ENCODE measurements at places on chromosomes 13 and 19.

DNA sequence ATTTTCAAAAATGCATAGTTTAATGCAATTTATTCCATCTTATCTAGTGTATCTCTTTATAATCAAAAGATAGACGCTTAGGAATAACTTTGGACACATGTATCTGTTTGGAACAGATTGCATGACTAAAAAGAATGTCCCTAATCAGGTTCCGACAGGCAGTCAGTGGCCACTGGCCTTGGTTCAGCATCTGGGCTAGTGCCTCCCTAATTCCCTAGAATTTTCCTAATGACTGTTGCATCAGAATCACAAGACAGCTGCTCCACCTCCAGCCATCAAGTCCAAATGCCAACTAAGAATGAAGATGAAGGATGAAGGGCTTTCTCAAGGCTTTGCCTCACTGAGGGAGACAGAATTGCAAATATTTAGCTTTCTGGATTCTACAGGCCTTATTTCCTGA is 173.8 kb downstream of the EFNB2 start:
- DNase-seq: no peak

- DNase-seq: no peak
Observed at GRCh38 chr13:41821238-41821594, 139.7 kb downstream of the VWA8 start.

- DNase-seq: no peak
Observed at GRCh38 chr13:106329941-106330340, 205.5 kb downstream of the EFNB2 start.

GRCh38 chr13:41145136-41145908 is 12.7 kb upstream of the KBTBD6 start:
- peak; percentile 42 for DNase-seq

DNA sequence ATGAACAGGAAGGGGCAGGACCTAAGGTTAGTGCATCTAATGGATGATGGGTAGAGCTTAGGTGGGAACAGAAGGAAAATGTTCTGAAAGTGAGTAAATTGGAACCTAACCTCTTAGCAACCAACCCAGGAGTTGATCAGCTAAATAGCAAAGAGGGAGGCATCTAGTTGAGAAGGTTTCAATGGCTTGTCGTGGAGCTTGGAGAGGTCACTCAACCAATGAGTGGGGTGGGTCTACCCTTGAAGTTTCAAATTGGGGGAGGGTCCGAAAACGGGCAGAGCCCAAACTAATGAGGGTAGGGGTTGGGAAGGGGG is 5.7 kb upstream of the SHKBP1 start:
- DNase-seq: no peak

DNA sequence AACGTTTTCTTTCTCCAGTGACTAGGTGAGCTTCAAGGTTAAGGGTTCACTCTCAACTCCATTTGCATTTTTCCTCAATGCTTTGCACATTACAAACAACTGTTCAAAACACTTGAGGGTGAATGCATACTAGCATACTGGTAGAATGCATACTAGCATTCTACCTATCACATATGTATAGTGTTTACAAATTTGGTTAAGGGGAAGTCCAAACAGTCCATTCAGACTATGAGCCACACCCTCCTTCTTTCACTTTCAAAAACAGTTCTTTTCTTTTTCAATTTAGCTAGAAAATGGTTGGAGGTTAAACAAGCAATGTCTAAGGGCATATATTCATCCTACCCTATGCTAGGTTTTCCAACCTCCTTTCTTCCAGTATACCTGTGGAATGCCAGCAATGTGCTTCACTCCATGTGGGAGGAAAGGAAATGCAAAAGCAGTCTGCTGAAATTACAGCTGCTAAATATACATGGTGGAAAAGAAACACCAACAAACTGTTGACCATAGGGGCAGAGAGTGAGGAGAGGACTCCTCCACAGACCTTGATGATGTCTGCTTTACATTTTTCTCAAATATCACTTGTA is 102.6 kb downstream of the DOCK9 start:
- no peak for DNase-seq

DNA sequence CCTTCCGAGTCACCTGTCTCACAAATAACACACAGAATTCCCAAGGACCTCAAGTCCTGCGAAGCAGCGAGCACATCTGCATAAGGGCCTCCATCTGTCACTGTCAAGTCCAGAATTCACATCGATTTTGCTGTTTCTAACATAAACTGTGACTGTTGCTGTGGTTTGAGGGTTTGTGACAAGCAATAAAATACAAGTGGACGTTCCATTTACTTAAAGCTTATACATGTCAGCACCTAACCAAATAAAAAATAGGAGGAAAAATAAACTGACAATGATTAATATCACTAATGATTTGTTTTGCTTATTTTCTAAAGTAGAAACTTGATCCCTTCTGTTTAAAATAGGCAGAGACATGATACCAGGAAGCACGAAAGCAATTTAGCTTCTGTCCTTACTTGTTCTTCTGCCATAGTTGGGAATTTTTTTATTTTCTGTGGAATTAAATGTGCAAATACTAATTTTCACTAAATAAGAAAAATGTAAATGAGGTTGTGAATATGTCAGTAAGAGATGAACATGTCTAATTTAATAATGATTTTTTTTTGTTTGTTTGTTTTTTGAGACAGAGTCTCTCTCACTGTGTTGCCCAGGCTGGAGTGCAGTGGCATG is 279.1 kb downstream of the FGF9 start:
- no peak for DNase-seq

GRCh38 chr13:94217370-94217769 is 262.1 kb downstream of the DCT start:
- DNase-seq: no peak

DNA sequence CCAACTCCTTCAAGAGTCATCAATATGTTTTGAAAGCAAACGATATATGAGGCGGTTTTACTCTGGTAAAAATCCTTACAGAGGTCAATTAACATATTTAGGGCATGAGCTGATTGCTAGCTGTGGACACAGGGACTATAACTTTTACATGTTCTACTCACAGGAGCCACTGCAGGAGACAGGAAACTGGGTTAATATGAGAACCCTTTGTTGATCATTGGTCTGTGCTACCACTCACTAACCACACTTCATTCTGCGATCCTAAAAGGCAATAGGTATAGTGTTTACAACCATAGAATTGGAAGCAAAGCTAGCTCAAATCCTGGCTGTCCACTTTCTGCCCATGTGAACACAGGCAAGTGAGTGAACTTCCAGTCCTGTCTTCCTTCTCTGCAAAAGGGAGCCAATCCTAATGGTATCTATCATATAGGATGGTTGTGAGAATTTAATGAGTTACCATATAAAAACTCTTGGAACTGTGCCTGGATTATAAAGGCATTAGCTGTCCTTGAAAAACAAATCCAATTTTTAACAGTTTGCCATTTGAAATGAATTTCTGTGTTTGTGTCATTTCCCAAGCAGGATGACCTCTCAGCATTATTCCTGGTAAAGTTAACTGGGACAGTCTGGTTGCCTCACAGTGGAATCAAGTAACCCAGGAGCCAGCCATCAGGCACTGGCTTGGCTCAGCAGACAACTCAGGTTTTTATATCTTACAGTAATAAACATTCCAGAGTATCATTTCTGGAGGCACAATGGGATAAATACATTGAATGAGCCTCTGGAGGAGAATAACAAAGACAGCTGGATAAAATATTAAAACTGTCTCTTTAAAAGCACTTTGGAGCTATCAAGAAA is 29.8 kb upstream of the RAP2A start:
- DNase-seq: no peak

DNA sequence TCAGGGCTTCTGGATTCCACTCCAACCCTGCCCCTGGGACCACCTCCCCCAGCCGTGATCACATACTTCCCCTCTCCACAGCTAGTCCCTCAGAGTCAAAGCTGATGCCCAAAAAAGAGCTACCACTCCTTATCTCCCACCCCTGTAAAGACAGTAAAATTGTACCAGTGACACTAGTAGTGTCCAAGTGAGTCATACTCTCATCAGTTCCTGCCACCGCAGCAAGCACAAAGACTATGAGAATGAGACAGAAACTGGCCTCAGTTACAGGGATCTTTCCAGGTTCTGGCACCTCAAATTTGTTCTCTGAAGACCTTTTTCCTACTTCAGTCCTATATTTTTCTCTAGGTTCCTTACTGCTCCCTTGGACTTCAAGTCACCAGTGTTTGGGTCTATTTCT is 144.2 kb downstream of the SPRY2 start:
- no peak for DNase-seq

GRCh38 chr13:25662516-25662915 is 290.7 kb downstream of the ATP8A2 start:
- DNase-seq: no peak

DNA sequence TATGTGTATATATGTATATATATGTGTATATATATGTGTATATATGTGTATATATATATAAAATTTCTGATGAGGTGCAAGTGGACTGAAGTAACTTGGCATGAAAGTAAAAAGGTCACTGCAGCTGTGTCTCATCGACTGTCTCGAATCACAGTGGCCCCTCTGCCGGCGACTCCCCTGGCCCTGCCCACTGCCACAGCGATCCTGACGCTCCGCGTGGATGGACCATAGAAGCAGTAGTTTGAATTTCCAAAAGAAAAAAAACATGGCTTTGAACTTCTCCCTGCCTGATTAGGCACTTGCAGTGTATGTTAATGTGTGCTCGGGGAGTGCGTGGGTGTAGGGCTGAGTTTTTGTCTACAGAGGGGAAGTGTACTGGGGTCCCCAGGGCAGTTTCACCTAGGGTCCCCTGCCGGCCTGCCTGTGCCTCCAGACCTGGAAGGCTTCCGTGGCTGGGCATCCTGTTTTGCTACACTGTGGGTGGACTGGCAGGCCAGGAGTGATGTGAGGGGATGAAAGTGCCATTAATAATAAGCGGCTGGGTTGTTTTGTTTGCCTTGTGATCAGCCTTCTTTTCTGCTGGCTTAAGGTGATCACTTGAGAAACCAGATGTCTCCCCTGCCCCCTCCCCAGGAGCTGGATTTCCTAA is 10.8 kb downstream of the ZIC5 start:
- no peak for DNase-seq

DNA sequence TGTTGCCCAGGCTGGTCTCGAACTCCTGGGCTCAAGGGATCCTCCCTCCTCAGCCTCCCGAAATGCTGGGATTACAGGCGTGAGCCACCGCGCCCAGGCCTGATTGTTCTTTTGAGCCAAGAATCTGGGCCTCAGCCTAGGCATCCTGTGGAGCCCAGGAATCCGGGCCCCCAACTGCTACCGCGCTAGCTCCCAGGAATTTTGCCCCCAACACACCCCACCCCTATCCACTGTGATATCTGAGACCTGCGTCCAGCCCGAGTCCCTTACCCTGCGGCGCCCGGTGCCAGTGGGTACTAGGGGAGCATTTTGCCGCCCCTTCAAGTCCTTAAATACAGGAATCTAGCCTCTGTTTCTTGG is 838 bp upstream of the MYADM start:
- no peak for DNase-seq

DNA sequence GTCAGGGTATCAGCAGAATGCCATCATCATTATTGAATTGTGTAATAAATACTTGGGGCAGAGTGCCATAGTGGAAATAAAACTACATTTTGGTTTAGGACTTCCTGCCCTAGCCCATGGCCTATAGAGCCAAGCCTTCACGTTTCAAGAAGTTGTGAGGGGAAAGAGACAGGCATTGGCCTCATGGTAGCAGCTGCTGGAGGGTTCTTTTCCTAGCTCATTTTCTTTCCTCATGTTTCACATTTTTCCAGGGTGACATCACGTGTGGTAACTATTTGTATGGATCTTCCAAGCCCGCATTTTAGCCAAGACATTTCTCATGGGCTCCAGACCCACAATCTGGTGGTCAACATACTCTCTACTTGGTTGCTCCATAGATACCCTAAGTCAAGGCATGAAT is 80.4 kb downstream of the LRCH1 start:
- DNase-seq: peak; percentile 42

GRCh38 chr13:104270731-104271130 is 1204.5 kb upstream of the SLC10A2 start:
- DNase-seq: no peak

DNA sequence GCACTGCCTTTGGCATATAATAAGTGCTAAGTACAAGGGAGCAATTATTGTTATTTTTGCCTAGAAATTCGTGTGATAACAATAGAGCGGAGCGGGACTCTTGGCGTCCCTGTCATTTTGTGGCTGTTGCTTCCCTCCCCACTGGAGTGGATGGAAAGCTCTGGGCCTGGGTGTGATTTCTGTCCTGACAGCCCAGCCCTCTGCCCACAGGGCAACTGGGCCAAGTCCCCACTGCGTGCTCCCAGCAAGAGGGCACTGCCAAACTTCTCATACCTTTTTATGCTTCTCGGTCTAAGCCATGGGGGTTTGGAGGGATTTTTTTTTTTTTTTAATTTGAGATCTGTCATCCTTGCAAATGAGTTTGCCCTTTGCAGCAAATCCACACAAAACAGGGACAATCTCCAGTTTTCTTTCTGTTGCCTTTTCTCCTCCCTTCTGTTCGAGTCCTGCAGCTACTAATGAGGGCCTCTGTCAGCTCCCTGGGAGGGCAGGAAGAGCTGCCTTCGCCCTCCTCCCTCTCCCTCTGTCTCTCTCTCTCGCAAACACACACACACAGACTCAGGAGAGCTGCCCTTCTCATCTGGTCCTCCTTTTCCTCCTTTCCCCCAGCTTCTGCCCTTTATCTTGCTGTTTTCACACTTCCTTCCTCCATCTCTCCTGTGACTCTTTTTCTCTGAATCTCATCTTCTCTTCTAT is 103.9 kb downstream of the DNAJC15 start:
- no peak for DNase-seq

DNA sequence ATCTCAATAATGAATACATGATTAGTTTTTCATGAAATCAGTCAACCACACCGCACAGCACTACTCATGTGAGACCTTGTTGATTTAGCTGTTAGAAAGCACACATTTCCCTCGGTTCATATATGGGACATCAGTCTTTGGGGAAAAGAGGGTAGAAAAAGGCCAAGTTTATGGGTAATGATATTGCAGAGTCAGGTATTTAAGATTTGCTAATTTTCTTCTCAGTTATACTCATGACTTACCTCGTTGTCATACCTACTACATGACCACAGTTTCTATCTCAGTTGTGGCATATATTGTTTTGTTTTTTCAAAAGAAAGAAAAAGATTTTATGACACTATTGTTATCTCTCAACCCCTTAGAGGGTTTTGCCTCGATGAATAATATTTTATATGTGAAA is 165.6 kb downstream of the POU4F1 start:
- no peak for DNase-seq

GRCh38 chr13:88764103-88764502 is 1092.9 kb downstream of the SLITRK5 start:
- DNase-seq: no peak

DNA sequence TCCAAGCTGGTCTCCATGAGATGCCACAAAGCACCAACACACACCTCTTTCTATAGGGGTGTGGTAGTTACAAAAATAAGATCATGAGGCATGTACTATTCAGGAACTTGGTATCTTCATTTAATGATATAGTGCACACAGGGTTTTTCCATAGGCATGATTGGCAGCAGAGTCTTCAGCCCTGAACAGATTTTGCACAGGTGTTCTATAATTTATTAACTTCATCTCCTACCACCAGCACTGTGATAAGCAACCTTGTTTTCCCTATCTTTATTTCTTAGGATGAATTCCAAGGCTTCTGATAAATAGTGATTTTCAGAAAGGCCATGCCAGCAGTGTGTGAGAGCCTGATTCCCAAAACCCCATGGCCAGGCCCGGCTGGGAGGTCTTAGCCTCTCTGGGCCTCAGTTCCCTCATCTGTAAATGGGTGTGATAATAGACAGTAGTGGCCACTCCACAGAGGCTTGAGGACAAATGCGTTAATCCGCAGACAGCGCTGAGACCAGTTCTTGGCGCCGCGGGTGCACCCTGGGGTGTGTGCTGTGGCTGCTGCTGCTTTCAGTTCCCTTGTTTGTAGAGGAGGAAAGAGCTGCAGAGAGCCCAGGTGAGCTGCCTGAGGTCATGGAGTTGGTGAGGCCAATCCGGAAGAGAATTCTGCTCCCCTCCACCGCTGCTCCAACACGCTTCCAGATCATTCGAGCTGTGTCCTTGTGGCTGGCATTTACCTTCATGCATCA is 33.1 kb downstream of the DHRS12 start:
- DNase-seq: no peak
